ENCODE measurements at places on chromosomes 5 and 9.

DNA sequence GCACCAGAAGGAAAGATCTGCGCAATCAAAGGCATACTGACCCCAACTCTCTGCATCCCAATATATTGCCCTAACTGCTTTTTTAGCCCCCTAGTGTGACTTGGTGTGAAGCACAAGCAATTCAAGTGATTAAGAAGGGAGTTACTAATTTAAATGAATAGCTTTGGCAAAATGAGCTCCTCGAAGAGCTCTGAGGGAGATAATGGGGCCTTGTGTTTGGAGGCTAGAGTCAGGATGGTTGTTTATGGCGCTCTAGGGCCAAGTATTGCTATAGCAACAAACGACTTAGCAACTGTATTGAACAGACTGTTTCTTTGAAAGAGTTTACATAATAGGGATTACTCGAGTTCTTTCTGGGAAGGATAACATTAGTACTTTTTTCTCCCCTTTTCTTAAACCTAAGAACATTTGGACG, 11.5 kb upstream of the C5orf58 start:
- DNase-seq, result no peak

DNA sequence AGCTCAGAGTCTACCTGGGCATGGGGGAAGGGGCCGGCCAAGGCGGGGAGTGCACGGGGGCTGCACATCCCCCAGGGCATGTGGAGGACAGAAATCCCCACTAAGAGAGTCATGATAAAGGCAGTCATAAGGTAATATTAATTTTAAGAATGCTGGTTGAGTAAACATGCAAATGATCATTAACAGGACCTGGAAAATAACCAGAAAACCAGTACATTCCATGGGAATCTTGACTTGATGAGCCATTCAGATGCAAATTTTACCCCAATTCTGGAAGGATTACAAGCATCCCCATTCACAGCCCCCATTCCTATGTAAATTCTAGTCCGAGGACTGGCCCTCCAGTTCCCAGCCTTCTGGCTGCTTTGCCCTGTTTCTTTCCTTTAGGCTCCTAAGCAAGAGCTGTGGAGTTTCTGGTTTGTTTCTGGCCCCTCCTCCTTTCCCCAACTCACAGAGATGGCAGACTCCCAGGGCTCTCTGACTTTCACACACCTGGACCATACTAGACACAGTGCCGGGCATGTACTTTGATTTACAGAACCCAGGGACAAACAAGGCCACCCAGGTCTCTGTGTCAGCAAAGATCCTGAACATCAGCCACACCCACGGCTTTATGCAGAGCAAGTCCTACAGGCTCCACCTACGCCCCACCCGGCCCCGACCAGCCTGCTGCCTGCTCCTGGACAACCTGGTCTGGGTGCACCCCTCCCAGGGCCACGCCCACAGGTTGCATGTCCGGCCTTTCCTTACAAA, 62.7 kb downstream of the SEMA4D start:
- DNase-seq, result no peak

- no peak for DNase-seq
Measured at GRCh38 chr9:120136696-120137095, 443.3 kb downstream of the CDK5RAP2 start.

- DNase-seq, result no peak
Measured at GRCh38 chr9:99356512-99356971, 134.5 kb downstream of the SEC61B start.

GRCh38 chr5:28313953-28314352, 1275.6 kb upstream of the CDH9 start:
- DNase-seq, result no peak

All from NCI-H2107 (cell line).